ENCODE measurements at places on chromosomes 2 and 18.

DNA sequence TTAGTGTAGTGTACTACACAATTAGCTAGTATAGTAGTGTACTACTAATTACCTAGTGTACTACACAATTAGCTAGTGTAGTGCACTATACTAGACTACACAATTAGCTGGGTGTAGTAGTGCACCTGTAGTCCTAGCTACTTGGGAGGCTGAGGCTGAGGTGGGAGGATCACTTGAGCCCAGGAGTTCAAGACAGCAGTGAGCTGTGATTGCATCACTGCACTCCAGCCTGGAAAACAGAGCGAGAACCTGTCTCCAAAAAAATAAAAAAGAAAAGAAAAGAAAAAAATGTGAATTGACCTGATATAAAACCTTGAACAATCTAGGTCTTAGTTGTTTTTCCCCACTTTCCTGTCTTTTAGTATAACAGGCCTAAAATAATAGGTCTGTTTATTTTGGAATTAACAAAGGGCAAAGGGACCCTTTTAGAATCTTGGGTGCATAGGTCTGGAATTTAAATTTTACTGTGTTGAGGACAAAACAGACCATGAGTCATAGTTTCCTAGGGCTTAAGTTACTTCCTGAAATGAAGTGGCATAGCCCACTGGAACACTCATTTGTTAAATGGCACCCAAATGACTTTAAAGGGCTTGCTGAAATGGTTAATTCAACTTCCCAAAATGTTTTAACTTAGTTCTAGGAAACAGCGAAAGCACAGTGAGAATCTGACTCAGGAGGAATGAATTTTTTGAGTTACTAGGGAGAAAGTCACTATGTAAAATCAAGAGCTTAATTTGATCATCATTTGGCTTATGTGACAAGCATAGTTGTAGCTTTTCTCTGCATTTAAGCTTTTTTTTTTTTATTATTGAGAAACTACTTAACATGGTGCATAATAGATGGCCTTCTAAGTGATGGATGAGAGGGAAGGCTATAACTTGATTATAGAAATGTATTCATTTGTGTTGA lies 50.7 kb upstream of the ARL5A start:
- DNase-seq, result no peak

GRCh38 chr18:56756966-56757365 lies 105.8 kb downstream of the WDR7 start:
- DNase-seq, result no peak

DNA sequence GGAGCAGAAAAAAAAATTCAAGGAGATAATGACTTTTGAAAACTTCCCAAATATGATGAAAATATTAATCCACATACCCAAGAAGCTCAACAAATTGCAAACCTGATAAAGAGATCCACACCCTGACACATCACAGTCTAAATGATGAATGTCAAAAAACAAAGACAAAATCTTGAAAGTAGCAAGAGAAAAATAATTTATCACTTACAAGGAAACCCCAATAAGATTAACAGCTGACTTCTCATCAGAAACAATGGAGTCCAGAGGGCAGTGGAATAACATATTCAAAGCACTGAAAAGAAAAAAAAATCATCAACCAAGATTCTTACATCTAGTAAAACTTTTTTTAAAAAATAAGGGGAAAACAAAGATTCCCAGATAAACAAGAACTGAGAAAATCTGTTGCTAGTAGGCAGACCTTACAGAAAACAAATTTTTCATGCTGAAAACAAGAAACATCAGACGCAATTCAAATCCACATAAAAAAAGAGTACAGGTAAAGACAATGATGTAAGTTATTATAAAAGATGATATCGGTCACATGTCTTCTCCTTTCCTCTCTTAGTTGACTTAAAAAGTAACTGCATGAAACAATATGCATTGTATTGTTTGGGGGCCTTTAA lies 21.3 kb downstream of the SLC66A2 start:
- DNase-seq, result peak; percentile 13

GRCh38 chr2:163593982-163594381 lies 141.8 kb downstream of the FIGN start:
- DNase-seq, result no peak

DNA sequence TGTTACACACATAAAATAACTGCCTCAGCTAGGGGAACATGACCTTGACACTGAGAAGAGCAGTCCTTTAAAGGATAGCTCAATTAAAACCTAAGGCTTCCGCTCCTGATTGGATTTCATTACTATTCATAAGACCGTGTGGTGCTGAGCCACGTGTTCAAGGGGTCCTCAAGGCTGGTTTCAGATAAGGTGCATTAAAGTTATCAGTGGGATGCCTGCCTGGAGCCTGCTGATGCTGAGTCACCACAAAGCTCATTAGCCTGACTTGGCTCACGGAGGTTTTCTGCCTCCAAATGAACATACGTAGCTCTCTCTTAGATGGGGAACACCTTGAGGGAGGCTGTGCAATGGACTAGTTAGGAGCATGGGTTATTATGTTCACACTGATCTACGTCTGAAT lies 518.9 kb downstream of the TDRD15 start:
- peak; percentile 27 for DNase-seq

GRCh38 chr2:63872571-63873328 lies 31.1 kb downstream of the UGP2 start:
- no peak for DNase-seq

DNA sequence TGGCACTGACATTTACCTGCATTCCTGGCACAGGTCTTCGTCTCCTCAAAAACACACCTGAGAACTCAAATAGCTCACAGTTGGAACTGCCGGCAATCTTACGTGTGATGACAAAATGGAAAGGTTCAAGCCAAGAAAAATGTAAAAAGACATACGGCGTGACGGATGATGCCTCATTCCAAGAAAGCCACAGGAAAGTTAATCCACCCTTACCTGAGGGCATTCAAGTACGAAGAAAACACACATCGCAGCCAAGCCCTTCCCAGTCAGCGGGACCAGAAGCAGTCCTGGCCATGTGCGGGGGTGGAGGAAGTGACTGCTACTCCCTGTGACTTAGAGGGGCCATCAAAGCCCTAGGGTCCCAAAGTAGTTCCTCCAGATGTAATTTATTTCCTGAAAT lies 986.3 kb upstream of the CELF4 start:
- no peak for DNase-seq

GRCh38 chr2:26035090-26035743 lies 1.3 kb downstream of the RAB10 start:
- DNase-seq, result peak; percentile 2

GRCh38 chr2:54092940-54093339 lies 22.5 kb upstream of the ACYP2 start:
- DNase-seq, result no peak

GRCh38 chr18:53417003-53417402 lies 807.5 kb downstream of the MBD2 start:
- no peak for DNase-seq

DNA sequence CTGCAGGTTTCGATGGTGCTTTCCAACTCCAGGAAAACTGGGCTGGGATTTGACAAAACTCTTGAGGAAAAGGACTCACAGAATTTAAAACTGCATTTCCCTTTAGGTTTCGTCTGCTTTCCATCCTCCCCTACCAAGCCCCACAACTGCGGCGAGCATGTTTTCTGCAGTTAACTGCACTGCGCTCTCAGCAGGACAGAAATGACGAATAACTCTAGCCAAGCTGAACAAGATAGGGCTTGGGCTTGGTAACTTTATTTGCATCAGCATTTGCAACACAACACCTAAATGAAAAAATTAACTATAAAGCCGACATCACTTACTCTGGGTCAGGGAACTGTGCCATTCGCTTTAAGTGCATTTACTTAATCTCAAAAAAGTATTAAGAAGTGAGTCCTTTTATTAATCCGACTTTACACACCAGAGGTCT lies 669 bp upstream of the PIKFYVE start:
- peak; percentile 53 for DNase-seq

GRCh38 chr2:126888046-126888445 lies 10.6 kb upstream of the TEX51 start:
- no peak for DNase-seq

- DNase-seq, result no peak
These were observed 39.6 kb upstream of the STAT4 start for GRCh38 chr2:191190435-191190834.

DNA sequence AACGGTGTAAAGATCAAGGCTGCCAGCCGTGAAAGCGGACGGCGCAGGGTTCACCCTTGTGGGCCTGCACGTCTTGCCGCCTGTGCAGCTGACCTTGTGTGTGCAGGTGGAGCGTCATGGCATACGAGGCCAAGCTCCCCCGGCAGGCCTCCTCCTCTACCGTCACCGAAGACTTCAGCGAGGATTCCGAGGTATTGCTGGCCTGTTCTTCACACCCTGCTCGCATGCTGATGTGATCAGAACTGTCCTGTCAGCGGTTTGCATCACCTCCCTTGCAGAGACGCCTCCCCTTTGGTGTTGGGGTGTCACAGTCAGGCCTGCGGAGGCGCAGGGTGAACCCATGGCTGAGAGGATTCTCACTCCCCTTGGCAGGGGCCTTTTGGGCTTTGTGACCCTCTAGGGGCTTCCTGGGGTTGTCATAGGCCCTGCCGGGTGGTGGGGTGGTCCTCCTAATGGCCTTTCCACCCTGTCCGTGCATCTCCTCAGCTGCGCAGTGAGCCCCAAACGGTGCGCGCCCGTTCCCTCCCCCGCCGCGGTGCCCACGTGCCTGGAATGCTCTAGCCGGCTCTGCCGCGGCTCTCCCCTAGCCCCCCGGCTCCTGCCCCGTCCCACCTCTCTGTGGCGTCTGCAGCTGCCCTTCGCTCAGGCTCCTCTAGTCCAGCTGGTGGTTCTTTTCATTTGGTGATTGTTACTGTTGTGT lies 92.5 kb downstream of the DGKD start:
- no peak for DNase-seq

DNA sequence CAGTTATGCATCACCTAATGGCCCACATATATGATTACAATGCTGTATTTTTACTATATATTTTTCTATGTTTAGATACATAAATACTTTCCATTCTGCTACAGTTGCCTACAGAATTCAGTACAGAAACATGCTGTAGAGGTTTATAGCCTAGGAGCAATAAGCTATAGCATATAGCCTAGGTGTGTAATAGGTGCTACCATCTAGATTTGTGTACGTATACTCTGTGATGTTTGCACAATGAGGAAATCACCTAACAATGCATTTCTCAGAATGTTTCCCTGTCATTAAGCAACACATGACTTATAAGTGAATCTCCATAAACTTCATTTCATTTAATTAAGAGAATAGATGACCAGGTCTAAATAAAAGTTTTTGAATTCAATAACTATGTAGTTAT lies 43.5 kb downstream of the SLC38A11 start:
- DNase-seq, result no peak

- no peak for DNase-seq
These were observed 60.8 kb upstream of the DNMT3A start for GRCh38 chr2:25402477-25402876.

DNA sequence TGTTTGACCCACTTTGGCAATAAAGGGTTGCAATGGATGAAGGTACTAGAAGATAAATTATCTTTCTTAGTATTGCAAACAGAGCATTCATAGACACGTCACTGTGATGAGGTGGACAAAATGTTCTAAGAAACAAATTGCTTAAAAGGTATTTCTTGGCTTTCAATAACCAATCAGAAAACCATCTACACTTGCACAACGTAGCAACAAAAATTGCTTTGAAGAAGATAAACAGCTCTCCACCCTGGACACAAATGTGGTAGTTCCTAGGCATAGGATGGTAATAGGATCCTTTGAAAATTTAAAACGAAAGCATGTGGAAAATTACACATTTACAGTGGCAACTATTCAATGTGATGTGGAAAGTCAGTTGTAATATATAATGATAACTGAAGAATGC lies 439.9 kb upstream of the ETAA1 start:
- DNase-seq, result no peak

GRCh38 chr2:208279236-208279635 lies 13.2 kb downstream of the PIKFYVE start:
- DNase-seq, result no peak

DNA sequence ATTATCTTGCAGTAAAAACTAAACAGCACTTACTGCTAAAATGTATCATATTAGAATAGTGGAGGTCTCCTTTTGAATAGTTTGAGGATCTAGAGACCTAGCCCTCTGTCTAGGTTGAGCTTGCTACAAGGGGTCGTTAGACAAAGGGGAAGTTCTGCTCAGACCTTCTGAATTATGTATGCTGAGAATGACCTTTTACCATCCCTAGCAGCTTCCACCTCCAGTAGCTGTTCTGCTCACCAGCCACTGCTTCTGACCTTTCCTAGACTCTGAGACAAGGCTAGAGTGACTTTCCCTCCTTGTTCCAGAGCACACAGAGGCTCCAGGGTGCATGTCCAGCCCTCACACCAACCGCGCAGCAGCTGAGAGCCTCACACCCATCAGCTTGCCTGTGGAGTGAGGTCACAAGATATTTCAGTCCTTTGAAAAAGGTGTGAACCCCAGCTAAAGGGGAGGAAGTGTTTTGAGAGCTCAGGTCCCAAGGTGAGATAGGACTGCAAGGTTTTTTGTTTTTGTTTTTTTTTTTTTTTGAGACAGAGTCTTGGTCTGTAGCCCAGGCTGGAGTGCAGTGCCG lies 289.3 kb upstream of the TNP1 start:
- DNase-seq, result no peak

DNA sequence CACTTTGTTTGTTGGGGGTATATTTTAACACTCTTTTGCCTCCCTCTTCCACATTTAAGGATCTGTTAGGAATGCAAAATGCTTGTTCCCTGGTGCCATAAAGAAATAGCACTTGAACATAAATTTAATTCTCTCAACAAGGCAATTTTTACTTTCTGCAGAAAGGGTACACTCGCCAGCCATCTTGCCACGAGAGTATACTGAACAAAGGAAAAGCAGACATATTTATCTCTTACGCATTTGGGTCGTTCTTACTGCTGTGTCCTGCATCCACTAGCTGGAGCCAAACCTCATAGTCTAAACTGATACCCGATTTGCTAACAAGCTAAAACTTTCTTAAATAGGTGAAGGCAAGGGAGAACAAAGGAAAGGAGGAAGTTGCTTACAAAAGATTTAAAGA lies 129.5 kb downstream of the B3GNT2 start:
- no peak for DNase-seq

DNA sequence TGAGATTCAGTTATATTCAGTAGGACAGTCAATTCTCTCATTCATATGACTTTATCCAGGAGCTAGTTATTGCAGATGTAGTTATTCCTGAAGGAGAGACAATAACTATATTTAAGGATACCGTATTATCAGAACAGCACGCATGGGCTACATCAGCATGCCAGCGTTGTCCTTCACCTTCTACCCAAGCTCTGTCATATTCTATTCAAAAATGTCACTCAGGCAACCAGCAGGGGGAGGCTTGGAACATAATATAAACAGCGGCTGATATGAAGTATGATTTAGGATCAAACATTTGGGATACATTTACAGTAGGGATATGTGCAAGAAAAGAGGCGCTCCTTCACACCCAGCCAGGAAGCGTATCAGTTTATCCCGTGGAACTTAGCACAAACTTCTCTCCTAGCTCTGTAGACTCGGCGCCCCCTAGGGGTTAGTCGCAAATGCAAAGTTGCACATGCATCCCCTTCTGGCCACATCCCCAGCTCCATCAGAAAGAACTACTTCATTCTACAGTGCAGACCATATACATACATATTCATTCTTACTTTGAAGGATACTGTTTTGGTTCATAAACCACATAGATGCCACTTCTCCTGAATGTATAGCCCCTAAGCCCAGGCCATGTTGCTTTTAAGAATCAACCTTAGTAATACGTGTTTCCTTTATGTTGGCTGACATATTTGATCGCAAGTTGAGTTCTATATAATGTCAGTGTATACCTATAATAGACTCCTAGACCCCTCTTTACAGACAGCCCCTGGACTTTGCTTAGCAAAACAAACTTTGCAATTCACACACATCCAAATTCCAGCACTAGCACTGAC lies 759.4 kb downstream of the ADCYAP1 start:
- DNase-seq, result no peak

GRCh38 chr2:26469092-26469710 lies 8.7 kb downstream of the OTOF start:
- peak; percentile 59 for DNase-seq

GRCh38 chr18:52888014-52888413 lies 548.0 kb downstream of the DCC start:
- no peak for DNase-seq
